NCI-H1417 treated with DMSO at 0.1 percent for 48 hours (cell line): ENCODE measurements at places on chromosomes 6 and 20.

DNA sequence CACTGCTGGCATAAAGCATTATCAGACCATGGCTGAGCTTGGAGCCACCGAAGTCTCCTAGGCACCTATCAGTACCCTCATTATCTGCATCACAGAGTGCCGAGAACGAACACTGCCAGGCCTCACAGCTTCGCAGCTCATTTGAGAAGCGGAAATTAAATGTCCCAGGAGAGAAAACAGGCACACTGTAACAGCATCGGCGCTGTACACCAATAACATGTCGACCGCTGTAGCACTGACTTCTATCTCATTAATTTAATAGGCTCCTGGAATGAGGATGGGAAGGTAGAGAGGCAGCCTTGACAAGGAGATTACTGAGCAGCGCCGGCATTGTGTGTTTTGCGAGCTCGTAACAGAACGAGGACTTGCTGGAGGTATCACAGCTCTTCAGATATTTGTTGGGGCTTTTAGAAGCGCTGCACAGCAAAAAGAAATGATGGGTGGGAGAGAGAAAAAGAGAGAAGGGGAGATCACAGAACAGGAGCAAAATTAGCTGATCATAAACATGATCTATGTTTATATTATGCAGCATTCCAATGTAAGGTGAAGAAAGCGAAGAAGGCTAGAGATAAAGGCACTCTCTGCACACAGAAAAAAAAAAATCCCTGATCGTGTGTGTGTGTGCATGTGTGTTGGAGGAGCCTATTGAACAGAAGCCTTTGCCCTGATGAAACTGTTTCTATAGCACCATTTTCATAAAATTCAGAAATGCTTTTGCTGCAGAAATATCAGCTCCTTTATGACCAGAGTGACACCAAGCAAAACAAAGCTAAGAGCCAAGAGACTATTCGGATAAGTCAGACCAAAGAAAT, 29.2 kb downstream of the ID4 start:
- DNase-seq = no peak

DNA sequence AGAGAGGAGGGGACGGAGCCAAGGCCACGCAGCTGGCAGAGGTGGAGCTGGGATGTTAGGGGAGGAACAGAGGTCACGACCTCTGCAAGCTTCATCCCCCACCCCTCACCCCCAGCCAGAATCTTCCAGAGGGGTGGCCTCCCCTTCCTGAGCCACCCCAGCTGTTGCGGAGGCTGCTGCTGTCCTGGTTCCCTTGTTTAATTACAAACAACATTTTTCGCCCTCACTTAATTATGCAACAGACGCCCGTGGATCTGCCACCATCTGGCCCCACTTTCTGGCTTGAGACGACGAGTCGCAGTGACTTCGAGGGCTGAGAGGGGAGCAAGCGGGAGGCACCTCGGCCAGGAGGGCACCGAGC, 153.7 kb upstream of the PTPN1 start:
- DNase-seq = no peak

GRCh38 chr6:12369781-12370262, 79.7 kb downstream of the EDN1 start:
- DNase-seq = no peak

GRCh38 chr6:64838726-64839125, 868.3 kb downstream of the EYS start:
- no peak for DNase-seq

DNA sequence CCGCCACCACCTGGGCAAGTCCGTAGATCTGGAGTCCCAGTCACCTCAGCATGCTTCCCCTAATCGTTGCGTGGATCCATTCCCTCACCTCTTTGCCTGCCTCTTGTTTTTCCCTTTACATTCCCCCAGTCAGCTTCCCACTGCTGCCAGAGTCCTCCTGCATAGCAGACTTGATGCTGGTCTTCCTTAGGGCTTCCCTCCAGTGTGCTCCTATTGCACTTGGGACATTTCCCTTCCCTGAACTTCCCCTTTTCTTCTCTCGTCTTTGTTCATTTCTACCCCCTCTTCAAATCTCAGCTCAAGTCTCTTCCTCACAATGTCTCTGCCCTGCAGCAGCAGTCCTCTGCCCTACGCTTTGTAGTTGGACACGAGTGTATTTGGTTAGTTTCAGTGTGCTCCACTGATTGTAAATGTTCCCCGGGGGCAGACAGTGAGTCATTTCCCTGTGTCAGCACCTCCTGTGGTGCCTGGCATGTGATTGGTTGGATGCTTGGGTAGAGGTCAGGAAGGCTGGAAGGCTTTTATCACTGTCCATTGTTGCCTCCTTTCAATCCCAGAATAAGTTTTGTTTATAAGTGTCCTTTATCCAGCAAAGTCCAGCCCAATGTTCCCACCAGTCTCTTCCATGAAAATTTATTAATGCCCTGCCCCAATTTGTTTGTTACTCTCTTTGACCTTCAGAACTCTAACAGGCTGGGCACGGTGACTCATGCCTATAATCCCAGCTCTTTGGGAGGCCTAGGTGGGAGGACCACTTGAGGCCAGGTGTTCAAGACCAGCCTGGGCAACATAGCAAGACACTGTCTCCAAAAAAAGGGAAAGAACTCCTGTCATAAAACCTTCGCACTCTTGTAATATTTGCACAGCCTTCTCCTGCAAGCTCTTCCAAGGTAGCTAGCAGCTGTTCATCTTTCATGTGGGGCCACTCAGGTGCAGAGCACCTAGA, 38.3 kb downstream of the FAM120B start:
- no peak for DNase-seq

DNA sequence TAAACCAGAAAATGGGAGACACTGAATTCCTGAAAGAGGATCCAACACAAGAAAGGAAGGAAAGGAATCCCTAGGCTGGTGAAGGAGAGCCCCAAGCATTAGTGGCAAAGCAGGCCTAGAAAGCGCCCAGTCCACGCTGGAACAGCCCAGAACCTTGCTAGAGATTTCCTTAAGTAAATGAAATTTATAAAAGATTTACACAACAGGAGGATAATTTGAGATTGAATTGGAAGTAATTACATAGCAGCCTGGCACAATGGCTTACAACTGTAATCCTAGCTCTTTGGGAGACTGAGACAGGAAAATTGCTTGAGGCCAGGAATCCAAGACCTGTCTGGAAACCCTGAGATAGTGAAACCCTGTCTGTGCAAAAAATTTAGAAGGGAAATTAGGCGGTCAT, 26.8 kb upstream of the C20orf144 start:
- no peak for DNase-seq

- no peak for DNase-seq
Measured at GRCh38 chr6:22622351-22622750, 53.0 kb downstream of the HDGFL1 start.

- DNase-seq = no peak
Measured at GRCh38 chr20:62603021-62603906, 39.0 kb upstream of the SLCO4A1 start.

DNA sequence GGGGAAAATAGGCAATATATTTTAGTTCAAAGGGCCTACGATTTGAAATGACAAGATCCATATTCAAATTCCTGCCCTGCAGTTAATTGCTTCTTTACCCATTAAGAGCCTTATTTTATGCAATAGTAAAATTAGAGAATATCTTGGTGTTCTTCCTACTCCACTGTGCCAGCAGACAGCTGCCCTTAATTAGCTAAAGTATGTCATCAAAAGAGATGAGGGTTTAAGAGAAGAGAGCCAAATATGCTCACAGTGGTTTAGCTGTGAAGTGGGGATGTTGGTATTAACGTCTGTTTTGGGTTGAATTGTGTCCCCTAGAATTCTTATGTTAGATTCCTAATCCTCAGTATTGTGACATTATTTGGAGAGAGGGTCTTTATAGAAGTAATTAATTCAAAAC, 148.1 kb downstream of the MOXD1 start:
- no peak for DNase-seq
